HT1080 (cell line): ENCODE measurements at places on chromosomes 1 and 21. TPM values are rescaled to one million over a fixed set of nuclear protein-coding genes. Genes with fewer than 3 reads are reported as not detected.

DNA sequence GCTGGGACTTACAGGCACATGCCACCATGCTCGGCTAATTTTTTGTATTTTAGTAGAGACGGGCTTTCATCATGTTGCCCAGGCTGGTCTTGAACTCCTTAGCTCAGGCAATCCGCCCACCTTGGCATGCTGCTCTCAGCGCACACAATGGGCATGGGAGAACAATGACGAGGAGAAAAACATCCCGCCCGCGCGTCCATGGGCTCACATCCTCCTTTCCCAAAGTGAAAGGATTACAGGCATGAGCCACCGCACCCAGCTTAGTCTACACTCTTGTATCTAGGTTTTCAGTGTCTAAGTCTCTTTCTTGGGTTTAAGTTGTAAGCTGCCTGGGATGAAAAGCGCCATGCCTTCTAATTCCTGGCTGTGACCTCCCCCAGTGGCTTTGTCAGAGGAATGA is 37.9 kb downstream of the CDK18 start:
- DNase-seq, result no peak

- DNase-seq, result no peak
Observed at GRCh38 chr1:96427616-96428015, 294.0 kb upstream of the PTBP2 start.

The PLPPR5 gene
- total RNA-seq, result 0.07 and 0.18 TPM in 2 replicates

The RYR2 gene
- 0.40 and 0.57 TPM in 2 replicates for total RNA-seq

DNA sequence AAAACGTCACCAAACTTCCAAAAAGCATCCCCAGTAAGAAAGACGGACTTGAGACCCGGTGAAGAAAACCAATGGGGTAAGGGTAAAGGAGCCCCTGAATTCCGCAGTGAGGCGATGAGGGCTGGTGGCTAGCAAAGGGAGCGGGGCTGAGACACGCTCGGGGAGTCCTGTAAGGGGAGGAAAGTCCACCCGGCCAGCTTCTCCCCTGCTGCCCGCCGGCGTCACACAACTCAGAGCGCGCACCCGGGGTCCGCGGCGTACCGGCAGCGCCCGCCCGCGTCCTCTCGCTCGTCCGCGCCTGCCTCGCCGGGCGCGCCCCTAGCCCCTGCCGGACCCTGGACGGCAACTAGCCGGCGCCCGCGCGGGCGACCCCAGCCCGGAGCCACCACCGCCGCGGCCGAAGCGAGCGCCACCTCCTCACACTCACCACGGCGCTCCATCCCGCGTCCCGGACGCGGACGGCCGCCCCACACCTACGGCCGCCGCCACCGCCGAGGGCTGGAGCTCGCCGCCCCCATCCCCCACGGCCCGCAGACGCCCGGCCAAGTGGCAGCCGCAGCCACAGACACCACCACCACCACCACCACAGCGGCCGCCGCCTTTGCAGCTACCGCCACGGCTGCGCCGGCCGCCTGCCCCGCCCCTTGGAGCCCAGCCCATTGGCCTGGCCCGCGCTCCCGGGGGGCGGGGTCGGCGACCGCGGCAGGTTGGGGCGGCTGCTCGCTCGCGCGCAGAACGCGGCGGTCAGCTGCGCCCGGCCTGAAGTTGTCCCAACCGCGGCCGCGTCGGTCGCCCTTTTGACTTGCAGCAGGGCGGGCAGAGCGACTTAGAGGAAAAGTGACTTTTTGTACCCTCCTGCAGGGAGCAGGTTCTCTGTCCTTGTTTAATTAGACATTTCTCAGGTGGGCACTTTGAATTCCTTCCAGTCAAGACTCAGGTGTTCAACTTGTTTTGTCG is 10.0 kb upstream of the ARHGAP29 start:
- DNase-seq, result peak; percentile 80

DNA sequence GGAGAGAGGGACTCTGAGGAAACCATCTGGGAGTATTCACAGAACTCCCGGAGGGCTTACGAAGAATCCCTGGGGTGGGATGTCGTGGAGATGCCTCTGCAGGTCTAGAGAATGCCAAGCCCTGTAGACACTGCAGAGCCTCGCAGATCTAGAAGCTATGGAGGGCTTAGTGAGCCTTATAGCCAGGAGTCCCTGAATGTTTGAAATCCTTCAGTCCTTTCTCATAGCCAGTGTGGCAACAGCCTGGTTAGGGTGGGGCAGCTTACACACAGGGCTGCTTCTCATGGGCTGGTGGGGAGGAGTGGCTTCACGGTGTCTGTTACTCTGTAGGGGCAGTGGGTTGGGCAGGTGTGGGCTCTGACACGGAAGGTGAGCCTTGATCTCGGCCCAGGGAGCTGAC is 44.2 kb upstream of the KDM4A start:
- no peak for DNase-seq

GRCh38 chr1:37633040-37633937 is 1.4 kb downstream of the RSPO1 start:
- no peak for DNase-seq

The LCE6A gene
- not detected in 2 replicates for total RNA-seq

The FCGR3B gene
- total RNA-seq, result not detected in 2 replicates

DNA sequence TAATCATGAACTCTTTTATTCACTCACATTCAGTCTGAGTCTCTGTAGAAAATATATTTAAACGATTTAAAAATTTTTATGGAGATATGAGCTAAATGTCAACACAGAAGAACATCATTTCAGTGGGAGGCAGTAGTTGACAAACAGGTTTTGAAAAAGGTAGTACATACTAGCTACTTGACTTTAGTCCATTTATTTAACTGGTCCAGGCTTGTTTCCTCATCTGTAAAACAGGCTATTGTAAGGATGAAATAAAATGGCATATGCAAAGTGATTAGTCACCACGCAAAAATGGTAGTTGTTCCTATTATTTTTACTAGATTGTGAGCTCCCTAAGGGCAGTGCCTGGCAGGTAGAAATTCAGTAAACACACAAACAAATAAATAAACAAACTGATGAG is 75.2 kb downstream of the NTPCR start:
- no peak for DNase-seq

The OR6P1 gene
- not detected in 2 replicates for total RNA-seq

- no peak for DNase-seq
Observed at GRCh38 chr1:175714350-175714749, 29.0 kb downstream of the TNR start.

The SLC30A10 gene
- not detected in 2 replicates for total RNA-seq

The TNN gene
- 0.06 TPM in 1 of 2 replicates, not detected in the other for total RNA-seq

DNA sequence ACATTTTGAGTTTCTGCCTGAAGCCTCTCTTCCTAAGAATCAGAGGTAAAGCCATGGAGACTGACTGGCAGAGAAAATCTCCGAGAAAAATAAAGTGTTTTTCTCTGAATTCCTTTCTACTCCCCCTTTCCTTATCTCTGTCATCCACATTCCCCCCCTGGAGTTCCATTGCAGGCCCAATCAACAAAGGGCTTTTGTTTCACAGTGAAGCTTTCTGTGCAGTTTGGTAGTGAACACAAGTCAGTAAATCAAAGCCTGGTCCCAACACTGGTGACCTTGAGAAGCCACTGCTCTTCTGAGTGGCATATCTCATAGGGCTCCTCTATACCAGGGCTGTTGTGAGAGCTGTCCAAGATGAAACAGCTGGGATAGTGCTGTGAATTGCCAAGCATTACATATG is 228.4 kb downstream of the SEC16B start:
- DNase-seq, result no peak

The TNFRSF9 gene
- total RNA-seq, result 1.3 and 2.8 TPM in 2 replicates

DNA sequence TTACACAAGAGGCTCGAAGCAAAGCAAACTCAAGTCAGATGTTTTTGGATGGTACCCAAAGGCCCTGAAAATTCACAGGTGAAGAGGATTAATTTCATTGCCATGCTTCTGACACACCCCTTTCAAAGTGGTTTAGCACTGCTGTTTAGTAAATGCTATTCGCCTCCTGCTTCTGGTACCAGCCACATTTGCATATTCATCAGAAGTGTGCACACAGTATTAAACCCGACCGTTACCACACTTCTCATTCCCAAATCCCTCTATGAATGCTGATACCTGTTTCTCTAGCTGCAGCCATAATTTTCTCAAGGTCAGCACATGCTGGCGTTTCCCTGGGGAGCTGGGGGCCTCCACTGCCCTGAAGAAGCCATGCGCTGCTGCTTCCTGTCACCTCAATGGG is 179.8 kb upstream of the DAB1 start:
- no peak for DNase-seq

GRCh38 chr1:32549616-32550015 is 10.4 kb downstream of the ZBTB8A start:
- DNase-seq, result no peak

GRCh38 chr1:246146804-246147523 is 360.1 kb downstream of the SMYD3 start:
- DNase-seq, result no peak

DNA sequence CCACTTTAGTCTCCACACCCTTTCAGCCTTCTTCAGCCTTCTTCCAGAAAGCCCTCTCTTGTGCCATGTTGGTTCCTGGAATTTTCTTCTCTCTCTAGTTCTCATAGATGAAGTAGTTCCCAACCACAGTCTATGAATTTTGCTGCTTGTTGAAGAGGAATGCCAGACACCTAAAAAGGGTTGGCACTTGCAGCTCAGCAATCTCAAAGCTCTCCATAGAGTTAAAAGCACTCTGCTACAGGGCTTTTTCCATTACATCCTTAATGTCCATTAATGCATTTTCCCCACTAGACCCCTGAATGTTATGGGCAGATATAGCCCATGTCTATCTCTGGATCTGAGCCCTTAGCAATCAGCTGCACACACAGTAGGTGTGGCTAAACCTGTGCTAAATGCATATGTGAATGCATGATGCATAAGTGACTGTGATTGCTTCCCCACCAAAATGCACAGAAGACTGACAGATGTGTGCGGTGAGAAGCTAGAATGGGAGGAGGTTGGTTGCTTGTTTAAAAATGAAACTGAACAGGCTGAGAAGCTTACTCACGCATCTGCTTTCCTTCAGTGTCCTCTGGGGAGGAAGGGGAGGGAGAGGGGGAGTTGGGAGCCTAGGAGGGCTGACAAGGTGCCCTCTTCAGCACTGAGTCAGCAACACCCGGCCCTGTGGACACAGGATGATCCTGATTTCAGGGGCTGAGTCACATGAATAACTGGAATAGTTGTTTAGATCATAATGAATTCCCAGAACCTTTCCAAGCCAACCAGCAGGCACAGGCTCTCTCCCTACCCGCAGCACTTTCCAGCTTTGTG is 146.1 kb upstream of the FGGY start:
- DNase-seq, result peak; percentile 100

The LCE2C gene
- total RNA-seq, result not detected in 2 replicates

DNA sequence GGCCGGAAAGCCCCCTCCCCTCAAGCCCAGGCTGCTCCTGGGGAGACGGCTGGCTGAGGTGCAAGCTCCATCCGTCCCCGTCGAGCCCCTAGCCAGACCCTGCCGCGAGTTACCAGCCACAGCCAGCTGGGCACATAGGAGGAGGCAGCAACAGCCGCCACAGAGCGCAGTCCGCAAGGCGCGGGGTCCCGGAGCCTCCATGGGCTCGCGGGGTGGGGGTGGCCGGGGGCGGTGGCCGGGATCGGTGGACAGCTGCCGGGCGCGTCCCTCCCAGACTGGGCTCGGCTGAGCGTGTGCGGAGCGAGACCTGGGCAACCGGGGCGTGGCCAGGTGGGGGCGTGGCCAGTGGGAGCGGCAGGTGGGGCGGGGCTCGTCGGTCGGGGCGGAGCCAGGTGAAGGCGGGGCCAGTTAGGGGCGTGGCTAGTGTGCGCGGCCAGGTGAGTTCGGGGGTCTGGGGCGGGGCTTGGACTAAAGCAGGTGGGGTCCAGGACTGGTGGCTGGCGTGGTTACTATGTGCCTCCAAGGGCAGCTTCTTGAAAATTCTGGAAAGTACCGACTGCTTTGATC is at the start of gene CD164L2:
Gene CD164L2, minus strand, starts transcription at position 295 of the 567 bp plus-strand sequence. Its CDS starts 94 bp downstream, at position 201.
- no peak for DNase-seq

DNA sequence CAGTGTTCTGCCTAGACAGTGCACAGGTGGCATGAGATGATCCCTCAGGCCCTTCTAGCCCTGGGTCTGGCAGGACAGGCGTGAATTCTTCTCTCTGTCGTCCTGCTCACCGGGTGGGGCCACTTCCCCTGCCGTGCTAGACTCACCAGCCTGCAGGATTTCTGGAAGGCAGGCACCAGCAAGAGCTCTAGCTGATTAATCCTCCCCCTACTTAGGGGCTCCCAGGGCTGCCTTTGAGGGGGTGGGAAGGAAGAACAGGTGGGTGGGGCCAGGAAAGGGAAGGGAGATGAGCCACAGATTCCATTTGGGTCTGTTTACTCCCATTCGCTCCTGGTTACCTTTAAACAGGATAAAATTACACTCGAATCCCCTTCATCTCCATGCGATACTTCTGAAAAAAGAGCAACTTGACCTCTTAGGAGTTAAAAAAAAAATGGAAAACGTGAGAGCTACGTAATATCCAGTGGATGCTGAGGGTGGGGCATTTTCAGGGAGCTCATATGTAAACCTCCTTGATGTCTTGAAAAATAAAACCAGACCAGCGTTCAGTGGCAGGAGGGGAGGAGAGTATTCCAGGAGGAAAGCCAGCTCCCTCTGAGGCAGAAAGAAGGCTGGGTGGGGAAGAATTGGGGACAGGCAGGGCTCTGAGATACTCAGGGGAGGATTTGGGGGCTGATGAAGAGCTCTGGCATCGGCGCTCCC is 665.5 kb downstream of the PTPRU start:
- no peak for DNase-seq

DNA sequence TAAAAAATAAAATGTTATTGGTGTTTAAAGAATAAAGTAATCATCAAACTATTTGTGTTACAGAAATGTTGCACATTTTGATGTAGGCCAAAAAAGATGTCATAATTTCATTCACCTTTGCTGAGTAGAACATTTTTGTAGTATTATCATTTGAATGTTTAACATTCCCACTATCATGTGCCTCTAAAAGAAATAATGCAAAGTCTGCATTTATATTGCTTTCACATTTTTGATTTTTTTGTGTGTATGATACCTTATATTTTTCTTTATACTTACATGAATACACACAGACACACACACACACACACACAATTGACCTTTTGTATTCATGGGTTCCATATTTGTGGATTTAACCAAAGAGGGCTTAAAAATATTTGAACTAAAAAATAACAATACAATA is 544.2 kb upstream of the ZRANB2 start:
- DNase-seq, result no peak

GRCh38 chr1:11413986-11414391 is 65.0 kb upstream of the DISP3 start:
- no peak for DNase-seq

The CD52 gene
- total RNA-seq, result not detected in 2 replicates

The PIP5K1A gene
- 40.7 and 49.6 TPM in 2 replicates for total RNA-seq

- no peak for DNase-seq
Observed at GRCh38 chr21:31830701-31831100, 42.1 kb upstream of the HUNK start.

GRCh38 chr1:245461681-245462080 is 306.9 kb downstream of the KIF26B start:
- DNase-seq, result no peak
